ENCODE measurements at places on chromosomes 3 and 15. TPM values are rescaled to one million over a fixed set of nuclear protein-coding genes. Genes with fewer than 3 reads are reported as not detected.
A peak's percentile ranks its signal among the peaks of the same experiment; 100 is the strongest.

DNA sequence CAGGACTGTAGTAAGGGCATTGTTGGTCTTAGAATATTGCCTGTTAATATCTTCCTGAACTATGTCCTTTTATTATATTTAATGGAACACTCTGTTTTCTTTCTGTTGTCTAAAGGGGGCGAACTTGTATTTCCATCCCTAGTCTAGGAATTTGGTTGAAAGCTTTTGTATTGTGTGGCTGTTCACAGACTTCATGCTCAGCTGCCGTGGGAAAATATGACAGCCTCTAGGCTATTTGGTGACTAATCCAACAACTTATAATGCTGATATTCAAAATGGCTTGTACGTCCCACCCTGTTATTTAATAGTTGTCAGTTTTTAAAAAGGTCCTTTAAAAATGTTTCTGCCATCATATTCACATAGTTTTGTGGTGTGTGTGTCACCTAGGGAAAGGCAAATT, 202.6 kb downstream of the KLHL25 start:
- no peaks in the 10 kb centered on the region for H3K27me3 ChIP-seq
- peaks cover 36% of the 10 kb centered on the region for H3K36me3 ChIP-seq
- H3K4me1 ChIP-seq, result peaks cover 10% of the 10 kb centered on the region
- no peak overlapping the region for H3K27ac ChIP-seq

The CEMIP gene
- total RNA-seq, result not detected

The LYZL4 gene
- total RNA-seq, result not detected

DNA sequence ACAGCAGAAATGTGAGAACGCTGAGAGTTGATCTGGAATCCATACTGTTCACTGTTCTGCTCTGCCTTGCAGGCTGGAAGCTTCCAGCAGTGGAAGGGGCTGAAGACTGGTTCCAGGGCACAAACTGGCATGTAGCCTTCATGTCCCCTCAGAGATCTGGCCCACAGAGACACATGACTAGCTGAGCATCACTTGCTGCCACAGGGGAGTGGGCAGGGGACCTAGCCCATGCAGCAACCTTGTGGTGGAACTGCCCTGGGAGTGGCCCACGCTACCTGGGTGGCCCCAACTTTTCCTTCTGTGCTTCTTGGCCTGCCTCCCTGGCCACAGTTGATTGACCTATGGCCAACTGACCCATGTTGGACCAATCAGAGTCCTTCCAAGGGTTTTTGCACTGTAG, 98.1 kb downstream of the TPRA1 start:
- H3K4me3 ChIP-seq, result no peak overlapping the region
- no peak for DNase-seq
- H3K36me3 ChIP-seq, result no peaks in the 10 kb centered on the region
- no peak overlapping the region for H3K27ac ChIP-seq
- no peaks in the 10 kb centered on the region for H3K27me3 ChIP-seq

The KLF15 gene
- not detected for total RNA-seq

The CHRFAM7A gene
- total RNA-seq, result not detected

The TIPIN gene
- 3.7 TPM for total RNA-seq

The FEZF2 gene
- not detected for total RNA-seq

GRCh38 chr3:20096135-20096685, 56.0 kb downstream of the KAT2B start:
- H3K36me3 ChIP-seq, result peaks cover 61% of the 10 kb centered on the region
- peak overlapping the region; percentile 3 for H3K27ac ChIP-seq
- H3K4me3 ChIP-seq, result no peak overlapping the region
- no peaks in the 10 kb centered on the region for H3K27me3 ChIP-seq
- no peak for DNase-seq

DNA sequence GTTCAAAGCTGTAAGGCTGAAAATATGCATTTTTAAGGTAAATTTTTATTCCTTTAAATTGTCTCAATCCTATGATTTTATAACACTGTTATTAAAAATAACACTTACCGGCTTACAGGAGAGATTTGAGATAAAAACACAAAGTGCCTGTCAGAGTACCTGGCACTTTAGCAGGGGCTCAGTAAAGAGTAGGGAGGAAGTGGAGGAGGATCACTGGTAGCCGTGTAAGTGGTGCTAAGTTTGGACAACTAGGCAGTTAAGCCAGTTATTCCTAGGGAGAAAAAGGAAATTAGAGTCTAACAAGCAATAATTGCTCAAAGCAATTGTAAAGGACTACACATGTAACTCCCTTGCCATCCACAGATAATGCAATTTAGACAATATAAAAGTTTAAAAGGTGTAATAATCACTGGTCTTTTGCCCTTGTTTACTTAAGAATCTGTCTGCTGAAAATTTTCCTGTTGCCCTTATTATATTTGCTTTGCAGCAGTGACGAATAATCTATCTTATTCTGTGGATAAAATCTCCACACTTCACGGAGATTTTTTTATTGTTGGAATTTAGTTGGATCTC, 204.8 kb downstream of the CDIN1 start:
- H3K36me3 ChIP-seq, result no peaks in the 10 kb centered on the region
- H3K27me3 ChIP-seq, result no peaks in the 10 kb centered on the region
- no peaks in the 10 kb centered on the region for H3K4me1 ChIP-seq

DNA sequence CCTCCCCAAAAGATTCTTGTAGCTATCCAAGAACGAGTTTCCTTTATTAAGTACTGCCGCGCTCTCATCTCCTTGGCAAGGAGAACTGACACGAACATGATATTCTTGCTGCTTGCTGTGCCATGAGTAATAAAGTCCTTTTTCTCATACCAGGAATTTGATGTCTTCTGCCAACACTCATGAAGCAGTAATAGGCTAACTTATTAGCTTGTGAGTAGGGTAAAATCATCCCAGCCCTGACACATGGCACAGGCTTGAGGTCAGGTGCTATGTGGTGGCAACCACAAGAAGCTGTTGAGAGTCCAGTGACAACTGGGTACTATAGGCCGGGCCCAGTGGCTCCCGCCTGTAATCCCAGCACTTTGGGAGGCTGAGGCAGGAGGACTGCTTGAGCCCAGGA, 22.7 kb upstream of the UBXN7 start:
- no peak overlapping the region for H3K27ac ChIP-seq
- no peaks in the 10 kb centered on the region for H3K27me3 ChIP-seq

Data from CD4-positive, alpha-beta T cell (primary cell).